AG09319 (cell line): ENCODE measurements at places on chromosomes 6 and 20.
A peak's percentile ranks its signal among the peaks of the same experiment; 100 is the strongest.

- DNase-seq: no peak
Observed at GRCh38 chr6:141551318-141551717, 581.4 kb upstream of the GJE1 start.

GRCh38 chr20:44552050-44552449, 30.2 kb upstream of the SERINC3 start:
- no peak for DNase-seq

DNA sequence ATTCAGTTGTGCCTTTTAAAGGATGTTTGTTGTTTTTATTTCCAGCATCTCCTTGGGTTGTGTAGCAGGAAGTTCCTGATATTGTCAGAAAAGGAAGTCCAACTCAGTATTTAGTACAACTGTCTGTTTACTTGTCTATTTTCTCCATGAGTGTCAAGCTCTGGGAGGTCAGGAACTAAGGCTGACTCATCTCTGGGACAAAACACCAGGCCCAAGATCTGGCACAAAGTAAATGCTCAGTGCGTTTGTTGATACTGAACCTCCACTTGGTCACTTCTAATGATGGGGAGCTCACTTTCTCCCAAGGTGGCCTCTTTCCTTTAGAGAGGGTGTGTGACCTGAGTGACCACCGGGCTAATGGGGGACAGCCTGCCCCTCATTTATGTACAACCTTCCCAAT, 12.6 kb upstream of the PIGU start:
- DNase-seq: no peak

DNA sequence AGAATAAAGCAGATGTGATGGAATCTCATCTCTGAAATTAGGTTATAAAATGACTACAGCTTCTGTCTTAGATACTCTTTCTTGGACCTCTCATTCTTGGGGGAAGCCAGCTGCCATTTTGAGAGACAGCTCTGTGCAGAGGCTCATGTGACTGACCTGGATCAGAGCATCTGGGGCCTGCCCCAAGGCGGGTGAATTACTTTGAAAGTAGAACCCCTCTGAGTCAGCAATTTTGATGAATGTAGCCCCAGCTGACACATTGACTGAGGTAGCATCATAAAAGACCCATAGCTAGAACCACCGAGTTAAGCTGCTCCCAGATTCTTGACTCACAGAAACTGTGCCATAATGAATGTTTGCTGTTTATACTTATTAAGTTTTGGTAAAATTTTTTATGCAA, 124.5 kb downstream of the THEMIS start:
- DNase-seq: no peak

DNA sequence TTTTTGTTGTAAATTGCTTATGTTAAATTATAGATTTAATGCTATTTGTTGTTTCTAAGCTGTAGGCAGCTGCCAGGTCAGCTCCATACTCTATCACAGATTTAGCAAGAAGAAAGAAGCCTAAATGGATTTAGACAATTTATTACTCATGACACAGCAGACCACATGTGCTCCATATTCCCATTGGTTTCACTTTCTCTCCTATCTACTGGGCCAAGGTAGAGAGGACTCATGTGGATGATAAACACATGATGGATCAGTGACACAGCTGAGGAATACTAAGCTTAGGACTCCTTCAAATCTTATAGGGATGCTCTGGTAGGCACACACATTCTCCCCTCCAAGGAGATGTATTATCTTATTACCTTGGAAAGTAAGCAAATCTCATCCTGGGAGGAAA, 553.0 kb upstream of the ADGRB3 start:
- no peak for DNase-seq

DNA sequence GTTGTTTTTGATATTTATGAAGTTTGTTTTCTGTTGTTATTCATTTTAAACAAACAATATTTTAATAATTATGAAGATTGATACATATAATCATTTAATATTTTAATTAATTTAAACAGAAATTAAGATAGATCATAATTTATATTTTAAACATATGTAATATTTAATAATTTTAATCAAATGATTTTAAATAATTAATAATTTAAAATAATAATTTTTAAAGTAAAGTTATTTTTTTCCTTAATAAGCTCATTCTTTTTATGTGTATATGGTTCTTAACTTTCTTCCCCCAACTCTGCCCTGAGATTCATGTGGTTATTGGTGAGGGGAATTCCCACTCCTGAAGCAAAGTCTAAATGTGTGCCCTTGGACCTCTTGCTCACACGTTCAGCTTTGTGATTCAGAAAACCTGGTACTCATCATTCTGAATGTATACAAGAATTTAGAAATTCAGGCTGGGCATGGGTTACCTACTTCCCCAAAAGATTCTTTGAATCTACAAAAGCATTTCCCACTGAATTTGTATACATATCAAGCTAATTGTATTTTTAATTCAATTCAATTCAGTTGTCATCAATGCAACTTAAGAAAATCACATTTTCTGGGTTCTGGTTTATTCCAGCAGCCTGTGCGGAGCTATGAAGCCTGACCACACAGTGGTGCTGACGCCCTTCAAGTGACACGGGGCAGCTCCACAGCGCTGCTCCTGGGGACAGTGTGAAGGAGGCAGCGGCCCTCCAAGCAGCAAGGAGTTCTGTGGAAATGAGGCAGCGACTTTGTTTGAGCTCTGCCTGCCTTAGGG, 168.9 kb upstream of the UST start:
- peak; percentile 54 for DNase-seq

DNA sequence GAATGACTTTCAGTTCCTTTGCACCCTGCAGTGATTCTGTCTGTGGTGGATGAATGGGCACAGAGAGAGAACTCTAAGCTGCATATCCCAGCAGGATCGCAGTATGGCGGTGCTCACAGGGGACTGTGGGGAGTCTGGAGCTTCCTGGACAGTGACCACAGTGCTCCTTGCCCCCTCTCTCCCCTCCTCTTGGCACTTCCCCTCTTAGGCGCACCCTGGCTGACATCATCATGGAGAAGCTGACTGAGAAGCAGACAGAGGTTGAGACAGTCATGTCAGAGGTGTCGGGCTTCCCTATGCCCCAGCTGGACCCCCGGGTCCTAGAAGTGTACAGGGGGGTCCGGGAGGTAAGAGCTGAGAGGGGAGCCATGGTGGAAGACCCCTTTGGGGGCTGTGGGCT, 8.6 kb downstream of the BYSL start:
- DNase-seq: no peak

- DNase-seq: no peak
Observed at GRCh38 chr20:19921284-19921793, 95.8 kb upstream of the NAA20 start.

DNA sequence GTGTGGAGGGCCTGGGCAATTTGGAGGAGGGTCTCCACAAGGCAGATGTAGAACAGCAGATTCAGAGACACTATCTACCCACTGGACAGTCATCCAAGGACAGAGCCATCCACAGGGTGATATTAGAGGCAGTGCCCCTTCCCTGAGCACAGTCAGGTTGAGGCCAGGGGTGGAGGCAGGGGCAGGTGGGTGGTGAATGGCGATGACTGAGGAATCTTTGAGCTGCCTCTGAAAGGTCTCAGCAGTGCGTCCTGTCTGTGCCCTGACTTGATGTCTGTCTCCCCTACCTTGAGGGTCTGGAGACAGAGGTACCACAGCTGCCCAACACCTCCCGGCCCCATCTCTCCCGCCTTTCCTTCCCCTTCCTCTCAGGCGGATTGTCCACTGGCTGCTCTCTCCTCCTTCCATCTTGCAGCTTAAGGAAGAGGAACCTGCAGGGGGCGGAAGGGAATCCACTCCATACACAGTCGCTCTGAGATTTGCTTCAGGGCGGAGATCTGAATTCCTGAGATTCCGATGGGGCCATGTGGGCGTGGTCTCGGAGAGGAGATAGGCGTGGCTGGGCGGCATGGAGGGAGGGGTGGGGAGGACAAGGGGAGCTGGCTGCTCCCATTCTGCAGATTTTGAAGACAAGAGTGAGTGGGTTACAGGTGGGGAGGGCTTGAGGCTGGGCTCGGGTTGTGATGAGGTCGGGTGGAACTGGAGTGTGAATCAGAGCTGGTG, 1.7 kb downstream of the MUCL3 start:
- DNase-seq: peak; percentile 45

- DNase-seq: no peak
Observed at GRCh38 chr6:107756660-107757355, 67.3 kb downstream of the SCML4 start.

DNA sequence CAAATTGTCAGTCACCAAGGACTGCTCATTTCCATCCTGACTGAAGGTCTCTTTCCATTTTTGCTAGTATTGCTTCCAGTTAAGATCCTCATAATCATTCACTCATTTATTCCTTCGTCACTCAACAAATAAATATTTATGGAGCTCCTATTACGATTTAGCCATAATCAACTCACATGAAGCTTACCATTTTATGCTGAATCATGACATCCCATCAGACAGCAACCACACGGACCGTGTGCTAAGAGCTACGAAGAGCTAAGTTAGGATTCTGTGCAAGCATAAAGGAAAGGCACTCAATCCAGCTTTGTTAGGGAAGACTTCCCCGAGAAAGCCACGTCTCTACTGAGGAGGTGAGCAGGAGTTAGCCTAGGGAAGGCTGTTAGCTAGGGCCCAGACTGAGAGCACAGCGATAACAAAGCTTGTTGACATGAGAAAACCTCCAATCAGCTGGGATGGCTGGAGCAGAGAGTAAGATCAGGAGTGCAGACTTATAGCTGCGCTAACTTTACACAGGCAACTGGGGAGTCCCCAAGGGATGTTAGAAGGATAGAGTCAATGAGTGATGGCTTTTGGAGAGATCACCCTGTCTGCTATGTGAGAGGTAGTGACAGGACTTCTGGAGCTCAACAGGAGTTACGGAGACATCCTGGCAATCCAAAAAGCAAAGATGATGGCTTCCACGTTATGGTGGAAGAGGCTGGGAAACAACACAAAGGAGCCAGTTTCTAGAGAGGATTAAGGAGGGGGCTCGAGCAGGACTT, 2.6 kb upstream of the GID8 start:
- no peak for DNase-seq

GRCh38 chr6:115570331-115570730, 490.4 kb downstream of the FRK start:
- no peak for DNase-seq

- no peak for DNase-seq
Observed at GRCh38 chr6:15515660-15516375, 147.0 kb downstream of the DTNBP1 start.

- no peak for DNase-seq
Observed at GRCh38 chr20:54291339-54292010, 83.6 kb downstream of the PFDN4 start.

DNA sequence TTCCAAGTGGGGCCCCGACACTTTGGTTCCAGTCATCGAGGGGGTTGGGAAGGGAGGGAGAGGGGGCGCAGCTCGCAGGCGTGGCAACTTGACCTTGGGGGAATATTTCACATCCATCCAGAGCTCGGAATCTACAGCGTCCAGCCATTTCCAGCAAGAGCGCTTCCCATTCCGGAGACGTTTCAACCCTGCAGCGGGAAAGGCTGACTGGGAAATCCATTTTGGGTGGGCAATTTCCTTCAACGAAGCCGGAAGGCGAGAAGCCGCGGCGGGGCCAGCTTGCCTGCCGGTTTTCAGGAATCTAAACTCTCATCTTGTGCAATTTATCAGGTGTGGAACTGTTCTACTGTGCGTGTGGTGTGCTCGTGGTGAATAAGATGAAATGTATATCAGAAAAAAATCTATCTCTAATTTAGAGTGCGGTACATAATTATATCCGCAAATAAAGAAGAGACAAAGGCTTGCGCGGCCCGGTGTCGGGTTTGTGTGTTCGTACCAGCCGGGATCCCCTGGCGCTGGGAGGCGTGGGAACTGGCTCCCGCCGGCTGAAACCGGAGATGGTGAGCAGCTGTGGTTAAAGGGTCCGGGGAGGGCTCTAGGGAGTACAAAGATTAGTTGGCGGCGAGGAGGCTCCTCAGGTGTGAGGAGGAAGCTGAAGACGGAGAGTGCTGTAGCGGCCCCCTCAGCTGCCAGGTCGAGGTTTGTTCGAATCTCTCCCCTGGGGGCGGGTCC, 4.8 kb downstream of the SLC32A1 start:
- DNase-seq: no peak

DNA sequence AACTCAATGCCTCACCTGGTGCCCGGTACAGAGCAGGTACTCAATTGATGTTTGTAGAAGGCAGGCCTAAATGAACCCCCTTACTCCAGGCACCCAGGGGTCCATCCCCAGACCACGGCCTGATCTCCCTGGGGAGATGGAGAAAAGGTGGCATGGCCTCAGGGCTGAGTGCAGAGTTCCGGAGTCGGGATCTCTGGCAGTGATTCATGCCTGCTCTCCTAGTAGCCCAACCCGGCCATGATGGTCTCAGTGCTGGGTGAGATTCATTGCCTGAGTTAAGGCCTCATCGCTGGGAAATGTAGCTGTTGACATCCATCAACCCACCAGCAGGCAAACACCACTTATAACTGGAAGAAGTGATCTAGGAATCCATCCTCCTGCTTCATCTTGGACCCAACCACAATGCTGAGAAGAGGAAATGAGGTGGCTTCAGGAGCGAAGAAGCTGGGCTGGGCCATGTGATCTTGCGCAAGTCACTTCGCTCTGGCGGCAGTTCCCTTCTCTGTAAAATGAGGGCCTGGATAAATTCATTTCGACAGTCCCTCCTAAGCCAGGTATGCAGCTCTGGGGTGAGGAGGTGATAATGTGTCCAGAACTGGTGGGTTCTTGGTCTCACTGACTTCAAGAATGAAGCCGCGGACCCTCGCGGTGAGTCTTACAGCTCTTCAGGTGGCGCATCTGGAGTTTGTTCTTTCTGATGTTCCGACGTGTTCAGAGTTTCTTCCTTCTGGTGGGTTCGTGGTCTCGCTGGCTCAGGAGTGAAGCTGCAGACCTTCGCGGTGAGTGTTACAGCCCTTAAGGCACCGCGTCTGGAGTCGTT, 24.7 kb downstream of the ETV7 start:
- no peak for DNase-seq

GRCh38 chr6:147135211-147135681, 69.0 kb upstream of the STXBP5 start:
- DNase-seq: peak; percentile 81

- DNase-seq: no peak
Observed at GRCh38 chr6:109009962-109010704, 84.5 kb downstream of the SESN1 start.

DNA sequence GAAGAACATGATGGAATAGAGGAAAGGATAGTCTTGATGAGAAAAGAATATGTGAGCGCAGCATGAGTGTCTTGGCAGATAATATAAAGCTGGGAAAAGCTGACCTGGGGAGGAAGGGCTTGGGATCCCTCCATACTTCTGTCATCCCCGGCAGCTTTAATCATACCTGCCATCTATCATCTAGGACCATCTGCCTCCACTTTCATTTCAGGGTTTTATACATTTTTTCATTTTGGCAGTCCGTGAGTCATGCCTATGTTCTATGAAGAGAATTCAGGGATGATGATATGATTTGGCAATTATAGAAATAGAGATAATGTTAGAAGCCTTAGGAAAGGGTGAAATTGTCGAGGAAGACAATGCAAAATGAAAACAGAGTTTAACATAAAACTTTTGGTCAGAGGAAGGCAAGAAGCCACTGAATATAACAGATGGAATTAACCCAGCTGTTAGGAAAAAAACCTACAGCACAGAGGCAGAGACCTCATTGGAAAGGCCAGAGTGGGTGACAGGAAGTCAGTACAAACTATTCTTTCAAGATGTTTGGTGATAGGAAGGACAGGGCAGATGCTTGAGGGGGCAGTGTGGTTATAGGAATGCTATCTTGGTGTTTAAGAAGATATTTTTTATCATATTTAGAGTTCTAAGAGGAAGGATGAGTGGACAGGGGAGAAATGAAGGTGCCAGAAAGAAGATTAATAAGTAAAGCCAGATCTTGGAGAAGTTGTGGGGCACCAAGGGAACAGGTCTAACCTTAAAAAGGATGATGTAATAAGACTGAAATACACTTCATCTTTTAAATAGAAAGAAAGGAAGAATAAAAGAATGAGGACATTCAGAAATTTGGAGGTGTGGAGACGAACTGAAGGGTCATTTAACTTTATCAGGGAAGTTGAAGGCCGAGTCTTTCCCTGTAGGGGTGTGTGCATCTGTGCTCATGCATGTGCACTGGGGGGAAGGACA, 37.8 kb downstream of the MARCKS start:
- DNase-seq: no peak
